ENCODE measurements at places on chromosomes 6 and 20.

- no peak for DNase-seq
Measured at GRCh38 chr6:28606424-28607391, 81.0 kb downstream of the GPX5 start.

DNA sequence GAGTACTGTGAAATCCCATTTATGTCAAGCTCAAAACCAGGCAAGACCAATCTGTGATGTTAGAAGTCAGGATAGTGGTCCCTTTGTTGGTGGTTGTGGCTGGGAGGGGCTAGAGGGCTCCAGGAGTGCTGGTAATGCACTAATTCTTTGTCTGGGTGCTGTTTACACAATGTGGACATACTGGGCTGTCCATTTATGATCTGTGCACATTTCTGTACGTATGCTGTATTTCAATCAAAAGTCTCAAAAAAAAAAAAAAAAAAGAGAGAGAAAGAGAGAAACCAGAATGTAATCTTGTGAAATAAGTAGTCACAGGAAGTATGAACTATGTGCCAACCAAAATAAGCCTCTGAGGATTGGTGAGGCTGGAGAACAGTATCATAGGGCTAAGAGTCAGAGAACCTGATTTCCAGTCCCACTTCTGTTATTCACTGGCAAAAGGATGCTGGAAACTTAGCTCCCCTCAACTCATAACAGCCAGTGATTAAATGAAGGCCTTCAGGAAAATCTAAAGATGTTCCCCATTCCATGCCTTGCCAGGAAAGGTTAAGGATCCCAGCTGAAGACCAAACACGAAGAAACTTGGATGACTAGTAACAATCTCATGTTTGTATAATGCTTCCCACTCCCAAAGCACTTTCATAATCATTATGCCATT is 19.6 kb upstream of the TRAM2 start:
- DNase-seq, result no peak

DNA sequence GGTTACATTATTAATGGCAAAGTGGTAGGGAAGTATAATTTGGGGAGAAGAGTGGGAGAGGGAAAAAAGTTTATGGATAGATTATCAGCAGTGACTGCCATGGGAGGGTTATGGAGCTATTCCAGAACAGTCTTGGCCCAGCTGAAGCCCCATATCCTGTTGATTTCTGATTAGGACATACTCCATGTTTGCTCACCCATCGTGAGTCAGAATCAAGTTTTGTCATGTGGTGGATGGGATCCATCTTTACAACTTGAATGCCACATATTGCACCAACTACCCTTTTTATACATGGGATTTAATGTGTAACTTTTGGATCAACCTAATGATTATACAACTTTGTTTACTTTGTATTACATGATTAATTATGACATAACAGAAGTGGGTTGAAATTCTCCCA is 217.0 kb downstream of the HAO1 start:
- DNase-seq, result no peak

- DNase-seq, result no peak
Measured at GRCh38 chr6:152503546-152503945, 133.6 kb downstream of the SYNE1 start.

DNA sequence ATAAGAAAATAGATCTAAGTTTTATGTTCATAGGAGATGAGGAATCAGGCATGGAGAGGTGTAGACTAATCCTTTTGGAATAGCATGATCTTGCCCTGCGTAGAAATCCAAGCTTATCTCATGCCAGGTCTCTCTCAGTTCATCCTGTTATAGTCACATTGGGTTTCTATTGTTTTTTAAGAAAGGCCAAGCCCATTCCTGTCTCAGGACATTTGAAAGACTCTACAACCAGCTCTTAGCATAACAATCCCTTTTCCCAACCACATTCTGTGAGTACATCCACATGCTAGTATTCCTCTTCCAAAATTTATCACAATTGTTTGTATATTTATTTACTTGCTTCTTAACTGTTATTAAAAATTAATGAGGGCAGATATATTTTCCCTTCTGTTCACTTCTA is 130.3 kb downstream of the MMUT start:
- DNase-seq, result no peak

DNA sequence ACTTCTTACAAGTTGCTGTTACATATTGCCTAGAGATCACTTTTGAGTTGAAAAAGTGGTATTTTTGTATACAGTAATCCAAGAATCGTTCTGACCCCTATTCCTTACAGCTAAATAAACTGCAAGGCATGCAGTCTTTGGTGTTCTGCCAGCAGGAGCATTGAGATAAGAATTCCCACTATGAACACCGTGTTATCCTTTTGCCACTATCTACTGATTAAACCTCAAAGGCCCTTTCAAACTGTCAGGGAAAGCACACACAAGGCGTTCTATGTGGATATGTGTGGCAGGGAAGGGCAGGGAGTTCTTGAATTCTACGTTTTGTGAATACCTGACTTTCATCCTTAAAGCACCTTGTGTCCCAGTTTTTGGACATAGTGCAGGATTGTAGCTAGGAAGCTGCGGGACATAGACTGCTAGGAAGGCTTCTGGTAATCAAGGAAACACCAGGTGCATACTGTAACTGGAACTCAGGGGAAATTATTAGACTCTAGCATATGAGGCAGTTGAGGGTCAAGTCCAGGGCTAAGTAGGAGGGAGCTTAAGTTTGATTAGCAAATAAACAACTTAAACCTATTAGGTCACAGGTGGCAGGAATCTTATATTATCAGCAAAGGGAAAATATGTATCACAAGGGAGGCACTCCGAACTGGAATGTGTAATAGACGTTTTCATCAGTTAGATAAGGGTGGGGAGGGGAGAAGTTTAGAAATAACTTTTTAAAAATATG is 506.6 kb downstream of the RNF144B start:
- no peak for DNase-seq

GRCh38 chr20:37990571-37991151 is 42.6 kb downstream of the TTI1 start:
- peak; percentile 82 for DNase-seq

DNA sequence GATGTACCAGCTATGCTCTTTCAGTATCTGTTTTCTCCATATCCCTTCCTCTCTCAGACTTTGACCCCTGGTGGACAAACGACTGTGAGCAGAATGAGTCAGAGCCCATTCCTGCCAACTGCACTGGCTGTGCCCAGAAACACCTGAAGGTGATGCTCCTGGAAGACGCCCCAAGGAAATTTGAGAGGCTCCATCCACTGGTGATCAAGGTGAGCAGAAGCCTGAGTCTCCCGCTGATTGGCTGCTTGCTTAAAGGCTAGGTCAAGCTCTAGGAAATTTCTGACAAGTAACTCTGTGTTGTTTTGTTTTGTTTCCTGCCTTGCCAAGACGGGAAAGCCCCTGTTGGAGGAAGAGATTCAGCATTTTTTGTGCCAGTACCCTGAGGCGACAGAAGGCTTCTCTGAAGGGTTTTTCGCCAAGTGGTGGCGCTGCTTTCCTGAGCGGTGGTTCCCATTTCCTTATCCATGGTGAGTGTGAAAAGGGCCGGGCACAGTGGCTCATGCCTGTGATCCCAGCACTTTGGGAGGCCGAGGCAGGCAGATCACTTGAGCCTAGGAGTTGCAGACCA is 28.6 kb downstream of the C6orf89 start:
- DNase-seq, result no peak

DNA sequence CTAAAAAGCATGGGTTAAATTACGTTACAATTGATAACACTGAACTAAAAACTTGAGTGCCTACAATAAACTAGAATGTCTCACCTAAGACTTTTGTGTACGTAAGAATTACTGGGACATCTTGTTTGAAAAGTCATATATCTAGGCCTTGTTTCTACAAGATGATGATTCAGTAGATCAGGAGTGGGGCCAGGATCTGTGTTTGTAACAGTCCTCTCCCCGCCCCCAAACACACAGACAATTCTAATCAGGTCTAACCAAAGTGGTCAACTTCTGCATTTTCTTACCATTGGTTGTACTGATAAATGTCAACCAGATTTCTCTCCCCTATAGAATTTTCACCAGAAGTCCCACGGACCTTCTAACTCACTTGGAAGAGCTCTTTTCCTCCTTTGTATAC is 56.9 kb downstream of the RAMACL start:
- DNase-seq, result no peak

- DNase-seq, result no peak
Measured at GRCh38 chr6:109477725-109478124, 5.3 kb downstream of the ZBTB24 start.

DNA sequence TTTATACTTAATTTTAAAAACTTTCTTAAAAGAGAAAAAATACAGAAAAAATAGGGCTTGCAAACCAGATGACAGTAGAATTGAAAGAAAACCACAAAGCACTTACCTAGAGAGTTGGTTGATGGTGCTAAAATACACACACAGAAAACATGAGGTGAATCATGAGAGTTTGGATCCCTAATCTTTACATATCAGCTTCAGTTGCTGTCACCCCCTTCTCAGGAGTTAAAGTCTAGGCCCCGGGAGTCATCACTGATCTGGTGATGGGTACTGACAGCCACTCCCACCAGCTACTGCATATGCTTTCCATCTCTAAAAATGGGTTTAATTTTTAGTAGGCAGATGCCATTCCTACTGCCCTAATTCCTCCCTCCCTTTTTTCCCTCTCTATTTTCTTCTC is 16.7 kb downstream of the TSBP1 start:
- no peak for DNase-seq

GRCh38 chr6:83952830-83953229 is 80.7 kb upstream of the MRAP2 start:
- DNase-seq, result no peak

DNA sequence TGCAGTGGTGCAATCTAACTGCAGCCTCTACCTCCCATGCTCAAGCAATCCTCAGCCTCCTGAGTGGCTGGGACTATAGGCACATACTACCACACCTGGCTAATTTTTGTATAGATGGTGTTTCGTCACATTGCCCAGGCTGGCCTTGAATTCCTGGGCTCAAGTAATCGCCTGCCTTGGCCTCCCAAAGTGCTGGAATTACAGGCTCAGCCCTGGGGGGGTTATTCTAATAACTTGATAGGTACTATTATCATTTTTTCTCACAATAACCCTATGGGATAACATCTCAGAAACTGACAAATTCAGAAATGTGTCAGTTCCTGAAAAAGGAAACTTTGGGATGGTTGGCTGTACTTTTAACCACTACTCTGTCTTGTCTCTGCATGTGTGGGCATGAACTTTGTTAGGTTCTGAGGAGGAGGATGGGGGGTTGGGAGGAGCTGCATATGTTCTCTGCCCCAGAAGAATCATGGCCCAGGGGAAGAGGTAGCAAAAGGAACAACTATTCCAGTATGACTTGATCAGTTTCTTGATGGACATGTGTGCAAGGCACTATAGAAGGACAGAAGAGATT is 169.9 kb downstream of the CARMIL1 start:
- DNase-seq, result no peak

GRCh38 chr6:56757588-56757984 is 114.9 kb upstream of the DST start:
- DNase-seq, result no peak

GRCh38 chr6:70819646-70820045 is 137.2 kb downstream of the B3GAT2 start:
- no peak for DNase-seq

- DNase-seq, result no peak
Measured at GRCh38 chr6:145278163-145278807, 457.0 kb downstream of the EPM2A start.

GRCh38 chr6:165274611-165275010 is 34.8 kb downstream of the C6orf118 start:
- no peak for DNase-seq

- no peak for DNase-seq
Measured at GRCh38 chr6:119171864-119172588, 93.6 kb upstream of the FAM184A start.

- no peak for DNase-seq
Measured at GRCh38 chr6:35968821-35969220, 47.9 kb upstream of the SRPK1 start.

GRCh38 chr6:93418408-93419303 is 703 bp downstream of the EPHA7 start:
- DNase-seq, result peak; percentile 58

GRCh38 chr20:22819784-22820183 is 215.3 kb upstream of the SSTR4 start:
- no peak for DNase-seq

DNA sequence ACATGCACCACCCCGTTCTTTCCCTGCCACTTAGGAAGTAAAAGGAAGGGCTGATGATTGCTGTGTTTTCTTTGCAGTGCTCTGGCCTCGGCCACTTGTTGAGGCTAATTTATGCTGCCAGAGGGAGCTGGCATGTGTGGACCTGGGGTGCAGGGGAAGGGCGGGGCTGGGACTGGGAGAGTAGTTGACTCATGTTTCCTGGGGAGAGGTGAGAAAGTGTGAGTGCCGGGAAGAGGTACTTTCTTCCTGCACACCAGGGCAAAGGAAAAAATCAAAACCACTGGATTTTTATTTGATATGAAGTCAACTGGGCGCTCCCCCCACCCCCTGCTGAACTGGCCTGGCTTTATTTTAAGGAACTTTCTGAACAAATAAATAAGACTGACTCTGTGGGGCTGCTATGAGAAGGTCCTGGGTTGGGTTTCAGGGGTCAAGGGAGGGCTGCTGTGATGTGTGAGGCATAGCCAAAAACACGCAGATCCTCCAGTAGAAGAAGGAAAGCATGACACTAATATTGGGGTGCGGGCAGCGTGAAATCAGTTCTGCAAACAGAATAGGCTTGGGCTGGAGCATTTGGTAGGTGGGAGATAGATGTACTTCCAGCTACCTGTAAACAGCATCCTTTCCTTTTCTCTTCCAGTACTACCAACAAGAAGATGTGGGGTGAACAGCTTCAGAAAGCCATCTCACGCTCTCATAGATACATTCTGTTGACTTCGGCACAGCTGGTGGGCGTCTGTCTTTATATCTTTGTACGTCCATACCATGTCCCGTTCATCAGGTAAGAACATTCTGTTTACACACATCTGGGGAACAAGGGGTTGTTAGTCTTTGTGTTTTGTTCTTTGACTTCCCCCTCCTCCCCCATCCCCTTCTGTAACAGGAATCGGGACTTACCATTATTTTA is 87.5 kb downstream of the SYNJ2 start:
- DNase-seq, result no peak

- no peak for DNase-seq
Measured at GRCh38 chr20:6665621-6666355, 101.7 kb upstream of the BMP2 start.

- DNase-seq, result no peak
Measured at GRCh38 chr20:18567739-18568091, 483 bp downstream of the SMIM26 start.

DNA sequence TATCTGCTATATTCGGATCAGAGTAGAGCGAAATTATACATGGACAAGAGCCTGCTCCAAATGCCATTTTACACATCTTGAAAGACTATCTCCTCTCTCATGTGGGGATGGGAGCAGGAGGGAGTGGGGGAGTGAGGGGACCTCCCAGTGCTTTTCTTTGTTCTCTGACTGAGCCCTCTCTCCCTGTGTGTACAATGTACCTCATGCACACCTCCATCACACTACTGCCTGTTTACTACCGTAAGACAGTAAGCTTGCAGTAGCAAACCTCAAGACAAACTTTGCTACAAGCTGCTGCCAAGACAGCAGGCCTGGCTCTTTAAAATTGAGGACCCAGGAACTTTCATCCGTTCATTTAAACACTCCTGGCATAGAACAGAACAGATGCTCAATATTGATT is 7.2 kb downstream of the NHSL1 start:
- DNase-seq, result no peak

All from left ventricle myocardium superior (tissue), 1 donor.